ENCODE measurements at places on chromosomes 4 and X.

DNA sequence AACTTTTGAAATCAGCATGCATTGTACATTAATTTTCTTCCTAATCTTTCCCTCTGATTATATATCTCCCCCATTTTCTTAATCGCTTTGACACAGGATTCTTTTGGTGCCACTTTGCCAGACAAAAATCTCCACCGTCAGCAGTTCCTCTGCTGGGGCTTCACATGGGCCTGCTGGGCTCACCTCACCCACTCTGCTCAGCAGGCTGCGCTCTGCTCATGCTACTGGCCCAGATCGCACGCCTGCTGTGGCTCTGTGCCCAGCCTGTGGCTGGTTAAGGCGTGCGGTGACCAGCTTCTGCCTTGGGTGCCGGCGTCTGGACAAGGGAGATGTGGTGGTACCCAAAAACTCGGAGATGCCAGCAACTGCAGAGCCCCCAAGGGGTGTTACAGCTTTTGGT is 31.1 kb downstream of the UCHL1 start:
- DNase-seq = no peak

- no peak for DNase-seq
Observed at GRCh38 chr4:99807666-99808065, 9.0 kb upstream of the DAPP1 start.

DNA sequence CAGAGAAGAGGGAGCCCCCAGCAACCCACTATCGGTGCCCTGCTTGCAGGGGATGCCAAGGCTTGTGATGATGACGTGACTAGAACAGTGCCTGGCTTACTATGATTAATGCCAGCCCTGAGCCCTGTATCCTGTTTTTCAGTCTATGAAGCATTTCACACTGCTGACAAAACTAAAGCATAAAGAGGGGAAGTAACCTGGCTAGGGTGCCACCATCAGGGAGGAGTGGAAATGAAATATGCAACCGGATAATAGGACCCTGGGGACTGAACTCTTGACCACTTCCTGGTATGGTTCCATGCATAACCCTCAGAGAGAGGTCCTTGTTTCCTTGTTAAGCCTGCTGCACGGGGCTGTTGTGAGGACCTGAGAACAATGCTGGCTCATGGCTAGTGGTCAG is 50.3 kb downstream of the MED28 start:
- DNase-seq = peak; percentile 56

GRCh38 chr4:110005461-110006056 is 92.9 kb downstream of the EGF start:
- peak; percentile 69 for DNase-seq

DNA sequence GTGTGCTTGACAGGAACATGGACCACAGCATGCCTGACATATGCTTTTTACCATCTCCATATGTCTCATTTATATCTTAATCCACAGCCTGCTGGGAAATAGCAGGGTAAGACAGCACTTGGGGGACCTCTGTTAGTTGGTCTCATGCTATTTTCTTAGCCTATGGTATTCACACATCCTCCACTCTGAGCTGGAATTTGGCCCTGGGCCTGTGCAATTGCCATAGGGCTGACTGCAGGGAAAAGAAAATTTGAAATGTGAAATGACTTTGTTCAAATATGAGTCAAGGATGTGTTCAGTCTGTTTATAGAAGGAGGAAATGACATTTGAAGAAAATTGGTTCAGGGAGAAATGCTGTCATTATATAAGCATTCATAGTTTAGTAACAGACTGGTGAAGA is 9.6 kb upstream of the MAP7D3 start:
- DNase-seq = peak; percentile 1

- no peak for DNase-seq
Observed at GRCh38 chr4:164251257-164251656, 502.7 kb upstream of the SMIM31 start.

- peak; percentile 29 for DNase-seq
Observed at GRCh38 chr4:78297116-78297800, 240.1 kb downstream of the FRAS1 start.

GRCh38 chrX:151711154-151711553 is 4.7 kb upstream of the FATE1 start:
- DNase-seq = no peak

- DNase-seq = no peak
Observed at GRCh38 chrX:136667446-136668168, 19.6 kb downstream of the CD40LG start.

DNA sequence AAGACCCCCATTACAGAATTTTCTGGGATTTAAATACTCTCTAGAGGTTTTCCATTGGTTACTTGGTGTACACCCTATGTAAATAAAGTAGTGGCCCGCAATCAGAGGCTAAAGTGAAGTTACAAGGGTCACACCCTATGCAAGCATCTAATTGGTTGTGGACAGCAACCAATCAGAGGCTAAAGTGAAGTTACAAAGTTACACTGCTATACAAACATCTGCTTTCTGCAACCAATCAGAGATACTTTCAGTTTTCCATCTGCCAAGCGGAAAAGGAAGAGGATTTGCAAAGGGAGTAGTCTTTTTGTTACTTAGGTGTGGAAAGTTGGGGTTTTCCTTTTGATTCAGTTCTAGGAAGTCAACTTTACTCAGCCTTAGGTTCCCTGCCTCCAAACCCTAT is 2.0 kb upstream of the ATRX start:
- peak; percentile 55 for DNase-seq

GRCh38 chr4:158529505-158529904 is 7.8 kb downstream of the RXFP1 start:
- DNase-seq = no peak

- DNase-seq = peak; percentile 25
Observed at GRCh38 chr4:170374770-170375169, 285.0 kb upstream of the AADAT start.

- no peak for DNase-seq
Observed at GRCh38 chrX:15418707-15419181, 34.5 kb upstream of the VEGFD start.

GRCh38 chr4:90186229-90186628 is 59.0 kb downstream of the CCSER1 start:
- no peak for DNase-seq

DNA sequence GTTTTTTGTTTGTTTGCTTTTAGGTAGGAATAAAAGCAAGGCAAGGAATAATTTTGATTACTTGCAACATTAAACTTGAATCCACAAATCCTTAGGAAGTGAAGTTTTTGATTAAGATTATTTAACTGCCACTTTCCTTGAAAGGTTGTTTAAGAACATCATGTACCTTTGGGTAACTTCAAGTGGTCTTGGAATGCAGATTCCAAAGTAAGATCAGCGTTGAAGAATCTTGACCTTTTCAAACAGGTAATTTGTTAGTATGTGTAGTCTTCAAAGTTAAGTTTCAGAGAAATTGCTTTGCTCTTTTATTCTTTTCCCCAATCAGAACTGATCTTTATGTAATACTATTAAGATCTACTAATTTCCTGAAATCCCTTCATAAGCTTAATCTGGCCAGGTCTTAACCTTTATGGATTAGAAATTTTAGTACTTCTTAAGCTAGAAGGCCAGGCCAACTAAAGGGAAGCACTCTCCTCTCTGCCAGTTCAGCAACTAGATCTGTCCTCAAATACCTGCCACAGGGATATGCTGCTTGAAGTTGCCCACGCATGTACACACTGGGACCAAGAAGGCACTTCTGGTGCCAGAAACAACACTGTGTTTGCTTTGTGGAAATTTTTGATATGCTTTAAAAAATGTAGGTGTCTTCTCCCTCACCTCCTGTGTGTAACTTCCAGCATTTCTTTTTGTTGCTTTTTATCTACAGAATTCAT is 7.4 kb downstream of the NPNT start:
- no peak for DNase-seq

Measured in suppressor macrophage (primary cell).